ENCODE measurements at places on chromosomes 4 and X.

GRCh38 chr4:78829296-78829695, 53.1 kb downstream of the BMP2K start:
- DNase-seq = no peak

GRCh38 chr4:184329659-184330400, 112.2 kb upstream of the ENPP6 start:
- DNase-seq = peak; percentile 76

GRCh38 chr4:176817204-176817603, 24.5 kb upstream of the VEGFC start:
- no peak for DNase-seq

DNA sequence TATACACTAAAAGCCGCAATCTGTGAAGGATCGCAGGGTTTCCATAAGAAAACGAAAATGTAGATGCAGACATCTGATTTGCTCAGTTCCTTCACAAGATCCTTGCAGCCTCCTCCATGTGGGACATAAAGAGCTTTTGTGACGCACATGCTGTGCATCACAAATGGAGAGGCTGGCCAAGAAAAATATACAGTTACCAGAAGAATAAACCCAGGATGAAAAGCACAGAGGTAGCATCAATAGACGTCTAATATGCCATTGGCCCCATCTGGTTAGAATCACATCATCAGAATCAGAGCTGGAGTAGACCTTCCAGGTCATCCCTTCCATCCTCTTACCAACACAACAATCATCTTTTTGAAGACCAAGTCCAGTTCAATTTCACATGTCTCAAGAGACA, 517.4 kb downstream of the RAB28 start:
- DNase-seq = peak; percentile 41

DNA sequence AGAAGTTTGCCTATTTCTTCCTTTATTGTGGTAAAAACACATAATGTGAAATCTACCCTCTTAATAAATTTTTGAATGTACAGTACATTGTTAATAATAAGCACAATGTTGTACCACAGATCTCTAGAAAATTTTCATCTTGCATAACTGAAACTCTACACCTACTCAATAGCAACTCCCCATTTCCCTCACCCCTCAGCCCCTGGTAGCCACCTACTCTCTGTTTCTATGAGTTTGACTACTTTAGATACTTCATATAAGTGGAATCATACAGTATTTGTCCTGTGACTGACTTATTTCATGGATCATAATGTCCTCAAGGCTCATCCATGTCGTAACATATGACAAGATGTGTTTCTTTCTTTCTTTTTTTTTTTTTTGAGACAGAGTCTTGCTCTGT, 446.4 kb downstream of the RPA4 start:
- DNase-seq = no peak

DNA sequence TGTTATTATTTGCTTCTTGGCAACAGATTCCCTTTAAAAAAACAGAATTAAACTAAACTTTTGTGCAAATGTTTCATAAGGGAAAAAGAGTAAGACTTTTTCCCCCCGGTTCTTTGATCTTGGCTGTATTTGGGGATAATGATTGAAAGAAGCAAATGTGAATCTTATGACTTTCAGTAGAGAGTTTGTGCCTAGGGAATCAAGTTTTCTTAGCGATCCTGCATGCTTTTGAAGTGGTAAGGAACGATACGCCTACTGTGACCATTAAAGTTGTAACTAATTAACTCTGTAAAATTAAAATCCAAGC, 9.0 kb downstream of the ATP10D start:
- DNase-seq = no peak

All from muscle of leg (tissue), 16 donors.